ENCODE measurements at places on chromosomes 11 and 22.
A peak's percentile ranks its signal among the peaks of the same experiment; 100 is the strongest.

- no peak for DNase-seq
These were observed 28.4 kb upstream of the TTC12 start for GRCh38 chr11:113286009-113286408.

- no peak for DNase-seq
These were observed 46.6 kb upstream of the CTSC start for GRCh38 chr11:88384004-88384668.

DNA sequence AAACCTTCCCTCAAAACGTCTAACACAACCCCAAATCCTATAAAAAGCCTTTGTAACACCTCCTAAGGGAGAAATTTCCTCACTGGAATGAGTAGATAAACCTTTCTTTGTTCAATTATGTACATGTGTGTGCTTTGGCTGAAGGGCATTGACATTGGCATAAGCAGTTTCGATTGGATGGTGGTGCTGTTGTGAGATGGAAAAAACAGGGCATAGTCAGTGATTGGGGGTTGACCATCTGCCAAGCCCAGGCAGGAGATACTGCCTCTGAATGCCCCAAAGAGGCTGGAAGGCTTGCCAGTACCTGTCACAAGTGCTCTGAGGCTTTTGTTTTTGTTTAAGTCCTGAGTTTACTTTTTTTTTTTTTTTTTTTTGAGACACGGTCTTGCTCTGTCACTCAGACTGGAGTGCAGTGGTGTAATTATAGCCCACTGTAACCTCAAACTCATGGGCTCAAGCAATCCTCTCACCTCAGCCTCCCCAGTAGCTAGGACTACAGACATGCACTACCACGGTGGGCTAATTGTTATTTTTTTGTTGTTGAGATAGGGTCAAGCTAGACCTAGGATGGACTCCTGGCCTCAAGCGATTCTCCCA is 1.2 kb upstream of the CCDC117 start:
- no peak for DNase-seq

- DNase-seq: no peak
These were observed 66.9 kb downstream of the CYTH4 start for GRCh38 chr22:37349043-37349814.

DNA sequence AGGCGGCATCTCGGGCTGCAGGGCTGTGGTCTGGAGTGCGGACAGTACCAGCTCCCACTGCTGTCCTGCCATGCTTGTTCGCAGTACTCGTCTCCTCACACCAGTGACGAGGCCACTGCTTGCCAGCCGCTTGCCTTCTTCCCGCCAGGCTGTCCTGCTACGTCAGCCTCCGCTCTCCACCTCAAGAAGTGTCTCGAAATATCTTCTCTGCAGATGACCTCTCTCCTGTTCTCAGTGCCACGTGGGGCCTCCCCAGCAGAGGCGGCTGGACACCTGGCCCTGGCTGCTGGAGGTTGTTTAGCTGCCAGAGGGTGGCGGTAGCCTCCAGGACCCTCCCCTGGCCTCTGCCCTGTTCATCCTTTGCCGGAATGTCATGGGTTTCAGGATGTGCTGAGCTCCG is 3.1 kb upstream of the CCDC188 start:
- DNase-seq: no peak

DNA sequence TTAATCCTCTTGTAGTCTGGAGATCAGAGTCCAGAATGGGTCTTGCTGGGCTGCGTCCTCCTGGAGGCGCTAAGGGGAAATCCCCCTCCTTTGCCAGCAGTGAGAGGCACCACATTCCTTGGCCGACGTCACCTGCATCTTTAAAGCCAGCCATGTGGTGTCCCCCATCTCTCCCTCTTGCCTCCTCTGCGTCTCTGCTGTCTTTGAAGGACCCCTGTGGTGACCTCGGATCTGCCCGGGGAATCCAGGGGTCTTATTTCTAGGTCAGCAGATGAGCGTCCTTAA is 27.2 kb upstream of the PARVB start:
- DNase-seq: no peak

- DNase-seq: no peak
These were observed 2.4 kb downstream of the PHF21A start for GRCh38 chr11:46118702-46119351.

DNA sequence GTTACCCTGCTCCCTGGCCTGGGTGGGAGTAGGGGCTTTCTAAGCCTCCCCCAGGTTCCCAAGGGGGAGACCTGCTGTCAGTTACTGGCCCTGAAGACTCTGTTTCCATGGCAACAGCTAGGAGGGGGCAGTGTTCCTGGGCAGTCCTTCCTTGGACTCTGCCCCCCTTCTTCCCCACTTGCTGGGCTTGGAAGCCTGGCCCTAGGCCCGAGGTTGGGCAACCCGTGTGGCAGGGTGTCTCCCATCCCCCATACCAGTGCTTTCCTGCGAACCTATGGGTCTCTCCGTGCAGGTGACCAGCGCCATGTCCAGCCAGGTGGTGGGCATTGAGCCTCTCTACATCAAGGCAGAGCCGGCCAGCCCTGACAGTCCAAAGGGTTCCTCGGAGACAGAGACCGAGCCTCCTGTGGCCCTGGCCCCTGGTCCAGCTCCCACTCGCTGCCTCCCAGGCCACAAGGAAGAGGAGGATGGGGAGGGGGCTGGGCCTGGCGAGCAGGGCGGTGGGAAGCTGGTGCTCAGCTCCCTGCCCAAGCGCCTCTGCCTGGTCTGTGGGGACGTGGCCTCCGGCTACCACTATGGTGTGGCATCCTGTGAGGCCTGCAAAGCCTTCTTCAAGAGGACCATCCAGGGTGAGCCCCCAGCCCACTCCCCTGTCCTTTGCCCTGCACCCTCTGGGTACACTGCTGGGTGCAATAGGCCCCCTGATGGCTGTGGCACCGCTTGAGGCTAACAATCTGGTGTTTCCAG is 1.7 kb downstream of the ESRRA start:
- DNase-seq: peak; percentile 34

GRCh38 chr22:32949391-32950173 is 108.6 kb downstream of the SYN3 start:
- no peak for DNase-seq

DNA sequence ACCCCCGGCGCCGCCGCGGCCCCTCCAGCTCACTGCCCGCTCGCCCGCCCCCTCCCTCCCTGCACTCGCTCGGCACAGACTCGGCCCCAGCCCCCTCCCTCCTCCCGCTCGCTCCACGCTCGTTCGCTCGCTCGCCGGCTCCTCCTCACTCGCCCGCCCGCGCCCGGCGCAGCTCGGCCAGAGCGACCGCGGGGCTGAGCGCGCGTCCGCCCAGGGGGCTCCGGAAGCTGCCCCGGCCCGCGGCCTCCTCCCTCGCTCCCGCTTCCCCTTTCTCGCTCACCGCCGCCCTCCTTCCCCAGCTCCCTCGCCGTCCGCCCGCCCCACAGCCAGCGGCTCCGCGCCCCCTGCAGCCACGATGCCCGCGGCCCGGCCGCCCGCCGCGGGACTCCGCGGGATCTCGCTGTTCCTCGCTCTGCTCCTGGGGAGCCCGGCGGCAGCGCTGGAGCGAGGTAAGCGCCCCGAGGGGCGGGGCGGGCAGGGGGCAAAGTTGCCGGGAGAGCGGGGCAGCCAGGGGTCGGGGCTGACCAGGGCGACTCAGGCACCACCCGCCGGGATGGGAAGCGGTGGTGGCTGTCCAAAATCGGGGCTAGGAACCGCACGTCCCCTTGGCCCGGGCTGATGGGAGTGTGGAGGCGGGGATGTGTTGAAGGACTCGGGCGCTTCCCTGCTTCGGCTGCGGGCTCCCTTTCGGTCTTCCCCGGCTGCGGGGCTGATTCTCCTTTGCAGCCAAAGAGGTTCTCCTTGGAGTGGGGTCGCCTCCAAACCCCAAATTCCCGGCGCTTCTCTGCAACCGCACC is at the start of gene SEZ6L:
TSS of gene SEZ6L (plus strand) at position 148 of the 797 bp plus-strand sequence. CDS start at position 356, 208 bp downstream.
- DNase-seq: no peak

DNA sequence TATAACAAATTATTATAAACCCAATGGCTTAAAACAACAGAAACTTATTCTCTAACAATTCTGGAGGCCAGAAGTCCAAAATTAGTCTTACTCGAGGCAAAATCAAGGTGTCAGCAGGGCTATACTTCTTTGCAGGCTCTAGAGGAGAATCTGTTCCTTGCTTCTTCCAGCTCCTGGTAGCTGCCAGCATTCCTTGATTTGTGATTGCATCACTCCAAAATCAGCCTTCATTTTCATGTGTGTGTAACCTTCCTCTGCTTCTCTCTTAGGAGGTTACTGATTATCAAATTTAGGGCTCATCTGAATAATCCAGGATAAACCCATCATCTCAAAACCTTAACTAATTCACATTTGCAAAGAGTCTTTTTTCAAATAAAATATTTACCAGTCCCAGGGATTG is 23.6 kb downstream of the GALNT18 start:
- DNase-seq: no peak

Measured in Calu3 (cell line).